ENCODE measurements at places on chromosomes 11 and 22.

DNA sequence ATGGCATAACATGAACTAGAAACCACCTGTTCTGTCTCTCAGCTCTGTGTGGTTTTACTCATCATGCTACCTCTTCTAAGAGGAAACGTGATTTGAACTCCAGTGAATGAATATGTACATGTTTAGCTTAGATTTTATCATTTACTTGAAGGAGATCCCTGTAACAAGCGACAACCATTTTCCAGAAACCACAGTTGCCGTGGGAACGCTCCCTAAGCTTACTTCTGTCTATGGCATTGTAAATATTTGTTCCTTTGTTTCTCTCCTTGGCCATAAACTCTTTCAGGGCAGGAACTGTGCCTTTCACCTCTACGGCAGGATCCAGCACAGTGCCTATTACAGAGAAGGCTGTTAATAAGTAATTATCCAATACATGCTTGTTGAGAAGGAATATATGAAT lies 17.1 kb upstream of the TPH1 start:
- no peak for DNase-seq

GRCh38 chr22:45452565-45453379 lies 39.3 kb downstream of the RIBC2 start:
- no peak for DNase-seq

GRCh38 chr11:116691771-116692177 lies 81.0 kb downstream of the BUD13 start:
- peak; percentile 31 for DNase-seq

GRCh38 chr22:23053912-23054530 lies 16.3 kb upstream of the GNAZ start:
- DNase-seq: no peak

GRCh38 chr11:67369801-67370284 lies 3.6 kb downstream of the CLCF1 start:
- DNase-seq: no peak

DNA sequence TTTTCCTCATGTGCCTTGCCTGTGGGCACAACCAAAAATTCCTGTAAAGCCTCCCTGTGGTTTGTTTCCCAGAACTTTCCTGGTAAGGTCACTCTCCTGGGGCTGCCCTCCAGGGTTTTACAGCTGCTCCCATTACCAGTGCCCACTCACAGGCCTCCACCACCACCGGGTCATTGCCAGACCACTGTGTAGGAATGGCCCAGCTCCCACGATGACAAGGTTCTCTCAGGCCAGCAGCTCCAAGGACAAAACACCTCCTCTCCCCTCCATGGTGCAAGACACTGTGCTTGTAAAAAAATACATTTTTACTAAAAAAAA lies 96.1 kb upstream of the AKIP1 start:
- no peak for DNase-seq

DNA sequence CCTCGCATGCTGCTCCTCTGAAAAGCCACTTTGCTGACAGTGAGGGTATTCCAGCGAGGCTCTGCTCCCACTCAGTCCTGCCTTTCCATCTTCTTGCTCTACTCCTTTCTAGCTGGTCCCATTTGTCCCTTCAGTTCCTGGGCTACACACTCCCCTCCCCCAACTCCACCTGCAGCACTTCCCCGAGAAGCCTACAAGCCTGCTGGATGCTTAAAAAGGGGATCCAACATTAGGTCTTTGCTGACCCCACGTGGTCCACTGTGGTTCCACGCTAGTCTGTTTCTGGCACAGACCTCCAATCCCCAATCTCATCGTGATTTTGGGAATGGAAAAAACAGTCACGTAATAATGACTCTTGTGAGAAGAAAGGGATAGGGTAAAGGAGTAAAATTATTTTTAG lies 121.6 kb upstream of the SNX19 start:
- DNase-seq: no peak

GRCh38 chr11:86509588-86509974 lies 134.9 kb downstream of the CCDC81 start:
- peak; percentile 37 for DNase-seq

- DNase-seq: no peak
Observed at GRCh38 chr22:43798492-43798891, 13.6 kb downstream of the EFCAB6 start.

GRCh38 chr22:50342651-50343540 lies at the start of gene PPP6R2:
Gene PPP6R2 (plus strand): TSS chr22:50343327. CDS start chr22:50393909, 50,582 bp downstream.
- DNase-seq: peak; percentile 40

DNA sequence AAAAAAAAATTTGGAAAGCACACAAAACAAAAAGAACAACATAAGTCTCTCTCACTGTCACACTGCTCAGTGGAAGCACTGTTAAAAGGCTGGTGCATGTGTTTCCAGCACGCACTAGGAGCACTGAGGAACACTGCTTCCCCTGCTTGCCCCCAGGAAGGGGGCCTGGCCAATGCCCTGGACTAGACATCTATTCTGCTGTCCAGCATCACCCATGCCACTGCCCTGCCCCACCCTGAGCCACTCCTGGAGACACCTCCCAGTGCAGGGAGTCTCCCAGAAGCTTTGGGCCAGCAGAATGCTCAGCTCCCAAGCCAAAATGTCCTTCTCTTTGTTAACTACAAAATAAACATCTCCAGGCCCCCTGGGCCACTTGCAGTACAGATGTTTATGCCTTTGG lies 49.7 kb upstream of the EMID1 start:
- DNase-seq: no peak

DNA sequence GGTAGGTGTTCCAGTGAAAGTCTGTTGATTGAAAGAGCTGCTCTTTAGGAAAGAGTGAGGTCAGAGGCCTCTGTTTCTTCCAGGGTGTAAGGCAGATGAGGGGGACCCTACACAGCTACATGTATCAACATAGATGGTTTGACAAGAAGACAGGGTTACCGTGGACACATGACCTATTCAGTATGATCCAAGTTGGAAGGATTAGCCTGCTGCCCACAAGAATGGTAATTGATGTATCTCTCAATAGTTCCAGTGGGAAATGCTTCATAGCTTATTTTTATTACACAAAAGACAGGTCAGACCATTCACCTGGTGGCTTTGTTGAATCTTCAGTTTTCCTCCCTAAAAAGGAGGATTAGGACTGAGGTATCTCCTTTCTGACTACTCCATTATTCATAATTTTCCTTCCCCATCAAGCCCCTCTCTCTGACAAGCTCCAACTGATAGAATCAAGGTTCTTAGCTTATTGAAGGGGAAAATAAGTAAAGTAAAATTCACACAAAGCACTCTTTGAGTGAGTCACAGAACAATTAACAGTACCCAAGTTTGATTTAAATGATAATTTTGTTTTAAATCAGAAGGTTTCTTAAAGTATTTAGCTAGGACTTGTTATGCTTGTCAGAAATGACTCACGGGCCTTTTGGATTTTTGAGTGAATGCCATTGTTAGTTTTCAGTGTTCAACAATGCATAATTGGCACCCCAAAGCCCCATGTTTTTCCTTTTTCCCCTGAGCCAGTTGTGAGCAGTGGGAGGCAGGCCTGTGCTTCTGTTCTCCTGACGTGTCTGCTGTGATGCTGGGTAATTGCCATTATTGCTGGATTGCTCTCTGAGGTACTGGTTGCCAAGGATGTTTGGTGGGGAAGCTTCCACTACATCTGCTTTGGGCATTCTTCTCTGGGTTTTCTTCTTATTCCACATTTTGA lies 373.2 kb downstream of the DDX10 start:
- no peak for DNase-seq

DNA sequence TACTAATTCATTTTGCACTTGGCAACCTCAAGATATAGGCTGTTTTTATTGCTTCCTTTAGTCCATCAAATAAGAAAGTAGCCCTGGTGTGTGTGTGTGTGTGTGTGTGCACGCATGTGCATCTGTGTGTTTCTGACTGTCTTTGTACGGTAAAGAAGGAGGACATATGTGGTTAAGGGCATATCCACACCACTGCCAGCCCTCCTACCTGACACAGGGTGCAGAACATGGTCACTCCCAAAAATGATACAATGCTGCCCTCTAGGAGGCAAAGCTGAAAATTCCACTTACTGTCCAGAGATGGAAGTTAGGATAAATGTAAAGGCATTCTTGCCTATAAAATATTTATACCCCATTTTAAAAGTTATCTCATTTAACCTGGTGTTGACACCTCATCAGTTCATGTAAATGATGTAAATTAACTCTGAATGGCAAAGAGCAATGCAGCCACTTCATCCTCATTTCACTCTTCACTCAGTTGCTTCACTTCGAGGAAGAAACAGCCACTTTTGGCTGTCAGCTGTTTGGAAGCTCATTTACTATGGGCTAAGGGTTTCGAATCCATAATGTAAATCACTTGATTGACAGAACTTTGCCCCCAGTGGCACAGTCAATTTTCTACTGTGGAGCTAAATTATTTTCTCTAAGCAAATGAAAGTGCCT lies 83.1 kb upstream of the MTNR1B start:
- DNase-seq: peak; percentile 54

DNA sequence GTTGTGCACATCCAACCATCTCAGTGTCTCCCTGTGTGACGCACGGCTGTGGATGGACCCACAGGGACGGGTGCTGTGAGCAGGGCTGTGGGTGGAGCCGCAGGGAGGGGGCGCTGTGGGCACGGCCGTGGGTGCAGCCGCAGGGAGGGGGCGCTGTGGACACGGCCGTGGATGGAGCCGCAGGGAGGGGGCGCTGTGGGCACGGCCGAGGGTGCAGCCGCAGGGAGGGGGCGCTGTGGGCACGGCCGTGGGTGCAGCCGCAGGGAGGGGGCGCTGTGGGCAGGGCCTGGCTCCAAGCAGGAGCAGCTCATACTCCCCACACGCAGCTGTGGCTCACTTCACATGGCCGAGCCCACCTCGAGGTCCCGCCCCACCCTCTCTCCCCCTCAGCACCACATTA lies 6.0 kb upstream of the MAPK11 start:
- DNase-seq: peak; percentile 16

DNA sequence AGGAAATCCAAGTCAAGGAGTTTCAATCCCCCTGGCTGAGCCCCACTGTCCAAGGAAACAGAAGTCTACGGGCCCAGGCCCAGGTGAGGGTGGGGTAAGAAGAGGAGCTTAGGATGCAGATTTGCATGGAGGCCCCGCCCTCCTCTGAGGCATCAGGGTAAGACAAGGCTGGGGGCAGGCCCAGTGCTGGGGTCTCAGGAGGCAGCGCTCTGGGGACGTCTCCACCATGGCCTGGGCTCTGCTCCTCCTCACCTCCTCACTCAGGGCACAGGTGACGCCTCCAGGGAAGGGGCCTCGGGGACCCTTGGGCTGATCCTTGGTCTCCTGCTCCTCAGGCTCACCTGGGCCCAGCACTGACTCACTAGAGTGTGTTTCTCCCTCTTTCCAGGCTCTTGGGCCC lies 31.3 kb upstream of the IGLL5 start:
- DNase-seq: no peak

DNA sequence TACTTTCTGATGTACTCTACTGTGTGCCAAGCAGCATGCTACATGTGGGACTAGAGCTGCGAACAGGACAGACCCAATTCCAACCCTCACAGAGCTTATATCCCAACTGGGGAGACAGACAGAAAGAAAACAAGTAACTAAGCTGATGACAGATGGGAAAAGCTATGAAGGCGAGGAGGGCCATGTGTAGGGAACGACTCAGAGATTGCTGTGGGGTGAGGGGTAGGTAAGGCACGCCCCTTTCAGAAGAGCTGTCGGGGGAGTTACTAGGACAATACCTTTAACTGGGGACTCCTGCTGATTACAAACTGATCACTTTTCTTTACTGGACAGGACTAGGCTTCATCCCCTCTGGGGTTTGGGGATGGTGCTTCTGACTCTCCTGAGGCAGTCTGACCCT lies 48.9 kb downstream of the ST3GAL4 start:
- no peak for DNase-seq

DNA sequence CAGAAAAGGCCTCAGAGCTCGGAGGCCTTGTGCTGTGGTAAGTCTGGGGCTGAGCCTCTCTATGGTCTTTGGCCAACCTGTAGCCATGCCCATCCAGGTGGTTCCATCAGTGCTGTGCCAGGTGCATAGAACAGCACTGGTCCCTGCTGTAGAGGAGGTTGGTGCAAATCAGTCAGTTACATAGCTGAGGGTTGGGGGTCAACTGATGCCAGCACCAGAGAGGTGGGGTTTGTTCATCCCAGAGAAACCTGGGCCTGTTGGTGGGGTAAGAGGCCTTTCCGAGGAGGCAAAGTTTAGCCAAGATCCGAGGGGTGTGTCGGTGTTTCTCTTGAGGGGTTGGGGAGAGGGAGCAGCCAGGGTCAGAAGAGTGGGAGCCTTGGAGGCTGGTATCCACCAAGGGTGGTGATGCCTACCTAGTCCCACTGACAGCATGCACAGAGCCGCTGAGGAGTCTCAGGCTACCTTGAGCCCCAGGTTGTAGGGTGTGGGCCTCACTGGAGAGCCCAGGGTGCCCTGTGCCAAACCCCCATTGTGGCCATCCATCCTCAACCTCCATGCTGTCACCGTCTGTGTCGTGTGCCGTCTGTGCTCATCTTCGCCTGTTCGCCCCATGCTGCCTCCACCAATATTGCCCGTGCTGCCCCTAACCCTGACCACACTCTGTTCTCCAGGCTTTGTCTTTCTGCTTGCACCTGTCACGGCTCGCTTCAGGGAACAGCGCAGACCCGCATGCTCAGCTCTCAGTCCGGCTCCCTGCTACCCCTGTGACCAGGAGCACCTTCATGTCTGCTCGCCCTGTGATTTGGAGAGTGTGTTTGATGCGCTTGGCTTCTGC lies 78.7 kb upstream of the SUSD2 start:
- DNase-seq: no peak

DNA sequence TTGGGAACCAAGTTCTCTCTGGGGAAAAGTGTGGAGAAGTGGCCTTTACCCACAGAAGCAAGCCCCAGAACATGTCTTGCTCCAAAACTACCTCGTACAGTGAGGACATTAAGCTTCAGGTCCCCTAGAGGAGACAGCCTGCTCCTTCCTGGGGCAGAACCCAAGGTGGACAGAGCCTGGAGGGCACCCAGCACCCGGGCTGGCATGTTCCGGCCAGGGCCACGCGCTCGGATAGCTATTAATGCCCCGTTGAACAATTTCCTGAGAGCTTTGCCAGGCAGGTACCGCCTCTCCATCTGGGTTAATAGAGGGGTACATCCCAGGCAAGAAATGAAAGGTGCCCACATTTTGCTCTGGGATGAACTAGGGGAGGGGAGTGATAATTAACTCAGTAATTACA lies 169.0 kb upstream of the GRK3 start:
- no peak for DNase-seq

DNA sequence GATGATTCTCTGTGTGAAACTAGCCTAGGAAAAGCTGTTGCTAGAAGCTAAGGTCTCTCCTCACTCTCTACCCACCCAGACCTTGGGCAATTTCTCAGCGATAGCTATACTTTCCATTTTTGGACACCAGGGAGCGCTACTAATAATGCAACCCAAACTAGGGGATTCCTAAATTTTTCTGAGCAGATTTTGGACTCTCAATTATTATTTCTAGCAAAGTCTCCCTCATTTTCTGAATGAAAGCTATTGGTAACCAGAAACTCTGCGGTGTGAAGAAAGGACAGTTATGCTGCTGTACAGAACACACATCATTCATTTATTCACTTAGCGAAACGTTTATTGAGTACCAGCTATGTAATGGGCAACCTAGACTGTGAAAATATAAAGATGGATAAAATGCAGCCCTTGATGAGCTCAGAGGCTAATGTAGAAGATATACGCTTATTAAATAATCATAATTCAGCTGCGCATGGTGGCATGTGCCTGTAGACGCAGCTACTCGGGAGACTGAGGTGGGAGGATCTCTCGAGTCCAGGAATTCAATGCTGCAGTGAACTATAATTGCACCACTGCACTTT lies 6.1 kb upstream of the STIM1 start:
- DNase-seq: peak; percentile 41

- no peak for DNase-seq
Observed at GRCh38 chr11:96267496-96268032, 75.4 kb downstream of the MAML2 start.

Data from HepG2 (cell line).